Islet precursor cell (in vitro differentiated cells): ENCODE measurements at places on chromosomes 4 and X.
A peak's percentile ranks its signal among the peaks of the same experiment; 100 is the strongest.

DNA sequence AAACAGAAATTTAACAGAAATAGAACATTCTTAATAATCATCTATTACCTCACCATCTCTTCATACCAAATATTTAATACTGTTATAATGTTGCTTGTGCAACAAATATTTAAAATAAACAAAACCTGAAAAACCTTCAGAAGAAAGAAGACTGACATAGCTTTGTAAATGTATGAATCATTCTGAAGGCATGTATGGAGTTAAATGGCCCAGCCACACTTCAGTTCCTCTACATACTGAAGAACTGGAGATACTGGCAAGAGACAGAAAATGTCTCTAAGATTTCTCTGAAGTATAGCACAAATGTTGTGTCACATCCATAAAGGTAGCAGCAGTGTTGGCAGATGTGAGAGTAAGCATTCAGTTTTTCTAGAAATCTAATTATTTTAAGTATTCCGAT is 275.3 kb upstream of the FGF13 start:
- DNase-seq: no peak

DNA sequence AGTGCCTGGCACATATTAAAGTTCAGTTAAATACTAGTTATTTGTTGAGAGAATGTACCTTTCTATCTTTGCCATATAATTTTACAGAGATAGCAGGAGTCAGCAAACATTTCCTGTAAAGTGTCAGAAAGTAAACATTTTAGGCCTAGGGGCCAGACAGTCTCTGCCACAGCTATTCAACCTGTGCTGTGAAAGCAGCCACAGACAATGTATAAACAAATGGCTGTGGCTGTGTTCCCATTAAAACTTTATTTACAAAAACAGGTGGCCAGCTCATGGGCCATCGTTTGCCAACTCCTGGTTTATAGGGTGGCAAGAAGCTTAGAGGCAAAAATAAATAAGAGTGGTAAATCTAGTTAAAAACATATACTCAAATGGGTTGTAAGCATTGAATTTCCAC is 34.0 kb upstream of the BRS3 start:
- DNase-seq: no peak

DNA sequence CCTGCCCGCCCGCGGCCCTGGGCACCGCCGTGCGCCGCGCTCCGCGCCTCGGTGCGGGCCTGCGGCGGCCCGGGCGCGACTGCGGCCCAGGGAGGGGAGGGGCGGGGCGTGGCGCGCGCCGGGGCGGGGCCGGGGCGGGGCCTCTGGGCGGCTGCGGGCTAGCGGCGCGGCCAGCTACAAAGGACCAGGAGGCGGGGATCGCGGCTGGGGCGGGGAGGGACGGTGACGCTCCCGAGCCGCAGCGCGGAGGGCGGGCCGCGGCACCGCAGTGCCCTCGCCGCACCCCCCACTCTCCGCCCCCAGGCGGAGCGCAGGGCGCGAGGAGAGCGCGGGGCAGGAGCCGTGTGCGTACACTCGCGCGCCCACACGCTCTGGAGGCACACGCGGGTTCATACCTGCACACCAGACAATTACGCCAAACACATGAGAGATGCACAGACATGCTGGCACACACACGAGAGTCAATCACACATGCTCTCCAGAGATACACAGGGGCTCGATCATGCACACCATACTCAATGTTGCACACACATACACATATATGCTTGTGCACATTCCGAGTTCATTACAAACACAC is at the start of gene CRMP1:
TSS of gene CRMP1 (minus strand) at position 83 of the 577 bp plus-strand sequence. CDS start 117 bp downstream, outside the sequence.
- DNase-seq: peak; percentile 81

- no peak for DNase-seq
Measured at GRCh38 chrX:48511560-48511959, 2.8 kb downstream of the PORCN start.

GRCh38 chr4:94621491-94622080 is 136.2 kb upstream of the BMPR1B start:
- no peak for DNase-seq

- DNase-seq: no peak
Measured at GRCh38 chr4:14277505-14277904, 650.0 kb upstream of the BOD1L1 start.

DNA sequence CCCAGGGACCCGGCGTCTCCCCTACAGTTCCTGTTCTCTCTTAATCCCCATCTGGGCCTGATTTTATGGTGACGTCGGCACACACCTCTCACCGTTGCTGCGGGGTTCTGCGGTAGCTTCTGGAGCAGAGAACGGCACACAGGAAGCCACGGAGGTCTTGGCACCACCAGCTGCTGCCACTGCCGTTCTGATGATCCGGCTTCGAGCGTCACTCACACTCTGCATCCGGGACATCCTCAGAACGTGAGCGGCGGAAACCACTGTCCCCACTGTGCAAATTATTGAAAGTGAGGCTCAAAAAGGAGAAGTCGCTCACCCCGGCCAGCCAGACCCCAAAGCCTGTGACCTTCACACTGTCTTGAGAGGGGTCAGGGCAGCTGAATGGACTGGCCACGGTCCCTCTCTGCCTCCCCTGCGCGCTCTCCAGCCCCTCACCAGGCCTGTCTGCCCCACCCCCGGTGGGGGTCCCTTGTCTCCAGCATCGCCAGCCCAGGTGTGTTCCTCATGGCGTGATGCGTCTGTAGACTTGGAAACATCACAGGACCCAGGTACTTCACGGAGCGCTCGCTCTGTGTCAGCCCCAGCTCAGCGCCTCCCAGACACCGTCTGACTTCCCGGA is 201.1 kb downstream of the AFAP1 start:
- no peak for DNase-seq

- DNase-seq: no peak
Measured at GRCh38 chr4:103567591-103567990, 152.2 kb downstream of the TACR3 start.

DNA sequence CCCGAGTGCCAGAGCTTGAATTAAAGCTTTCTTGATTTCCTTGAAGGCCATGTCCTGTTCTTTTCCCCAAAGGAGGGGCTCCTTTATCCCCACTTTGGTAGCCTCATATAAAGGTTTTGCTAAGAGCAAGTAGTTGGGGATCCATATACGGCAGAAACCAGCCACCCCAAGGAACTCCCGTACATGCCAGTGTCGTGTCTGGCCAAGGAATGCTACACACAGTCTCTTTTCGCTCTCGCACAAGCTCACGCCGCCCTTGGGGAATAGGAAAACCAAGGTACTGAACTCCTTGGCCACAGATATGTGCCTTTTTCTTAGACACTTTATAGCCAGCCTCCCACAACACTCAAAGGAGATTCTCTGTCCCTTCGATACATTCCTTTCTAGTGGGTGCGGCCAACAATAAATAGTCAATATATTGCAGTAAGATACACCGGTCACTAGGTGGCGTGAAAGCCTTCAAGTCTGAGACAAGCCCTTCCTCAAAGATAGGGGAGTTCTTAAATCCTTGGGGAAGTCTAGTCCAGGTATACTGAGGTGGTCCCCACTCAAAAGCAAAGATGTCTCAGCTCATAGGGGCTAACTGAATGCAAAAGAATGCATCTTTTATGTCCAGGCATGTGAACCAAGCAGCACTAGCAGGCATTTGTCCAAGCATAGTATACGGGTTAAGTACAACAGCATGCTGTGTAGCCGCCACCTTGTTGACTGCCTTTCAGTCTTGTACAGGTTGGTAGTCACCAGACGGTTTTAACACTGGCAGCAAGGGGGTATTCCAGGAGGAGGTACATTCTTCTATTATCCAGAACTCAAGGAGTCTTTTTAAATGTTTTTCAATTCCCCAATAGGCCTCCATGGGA is 57.8 kb upstream of the XAGE1B start:
- DNase-seq: peak; percentile 54

DNA sequence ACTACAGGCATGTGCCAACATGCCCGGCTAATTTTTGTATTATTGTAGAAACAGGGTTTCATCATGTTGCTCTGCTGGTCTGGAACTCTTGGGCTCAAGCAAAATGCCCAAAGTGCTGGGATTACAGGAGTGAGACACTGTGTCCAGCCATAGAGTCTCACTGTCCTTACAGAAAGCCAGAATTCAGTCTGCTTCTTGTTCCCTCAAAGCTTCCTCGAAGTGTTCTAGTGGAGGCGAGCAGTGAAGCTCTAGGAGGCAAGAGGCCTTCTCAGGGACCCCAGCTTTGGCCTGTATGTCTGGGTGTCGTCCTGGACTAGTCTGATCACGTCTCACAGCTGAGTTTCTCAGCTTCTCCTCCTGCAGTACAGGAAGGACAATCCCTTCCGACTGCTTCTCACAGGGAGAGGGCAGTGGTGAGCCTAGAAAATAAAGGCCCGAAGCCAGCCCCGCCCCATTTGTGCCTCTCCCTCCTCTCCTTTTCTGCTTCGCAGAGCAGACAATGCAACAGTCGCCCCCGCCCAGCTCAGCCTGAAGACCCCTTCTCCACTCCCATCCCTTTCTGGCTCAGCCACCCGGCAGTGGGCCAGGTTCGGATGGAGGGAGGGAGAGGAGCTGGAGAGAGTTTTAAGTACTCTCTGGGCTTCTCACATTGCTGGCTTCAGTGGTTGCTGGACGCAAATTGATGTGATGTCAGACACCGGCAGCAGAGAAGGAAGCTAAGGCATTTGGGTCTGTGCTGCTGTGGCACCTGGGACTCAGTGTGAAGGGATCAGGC is 11.1 kb upstream of the FAM3A start:
- DNase-seq: peak; percentile 90

DNA sequence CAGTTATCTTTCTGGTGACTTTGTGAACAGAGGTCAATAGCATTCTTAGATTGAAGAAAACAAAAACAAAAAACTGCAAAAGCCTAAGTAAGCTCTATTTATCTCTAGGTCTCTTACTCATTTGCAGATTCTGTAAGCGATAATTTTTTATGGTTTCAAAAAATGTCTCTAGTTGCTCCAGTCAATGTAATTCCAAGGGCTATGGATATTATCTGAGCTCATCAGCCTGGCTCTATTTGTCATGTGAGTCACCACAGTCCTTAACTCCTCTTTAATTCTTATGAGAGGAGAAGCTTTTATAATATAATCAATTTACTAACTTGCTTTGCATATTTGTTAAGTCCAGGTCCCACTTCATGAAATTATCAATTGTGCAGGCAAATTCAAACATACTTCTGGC is 79.1 kb downstream of the NPFFR2 start:
- DNase-seq: no peak

DNA sequence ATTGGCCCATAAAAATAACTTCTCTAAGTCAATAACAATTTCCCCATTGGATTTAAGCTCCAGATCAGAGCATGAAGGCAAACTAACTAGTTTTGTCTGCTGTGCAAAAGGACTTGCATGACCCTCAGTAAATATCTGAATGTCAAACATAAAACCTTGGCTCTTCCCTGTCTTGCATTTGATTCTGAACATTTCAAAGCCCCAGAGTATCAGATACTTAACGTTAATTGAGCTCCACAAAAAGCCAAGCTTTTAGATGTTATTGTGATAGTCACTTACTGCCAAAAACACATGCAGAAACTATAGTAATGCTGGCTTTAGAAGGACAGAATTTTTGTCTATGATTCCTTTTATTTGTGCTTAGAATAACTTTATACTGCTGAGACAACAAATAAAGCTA is 664.2 kb downstream of the ADGRL3 start:
- DNase-seq: no peak

DNA sequence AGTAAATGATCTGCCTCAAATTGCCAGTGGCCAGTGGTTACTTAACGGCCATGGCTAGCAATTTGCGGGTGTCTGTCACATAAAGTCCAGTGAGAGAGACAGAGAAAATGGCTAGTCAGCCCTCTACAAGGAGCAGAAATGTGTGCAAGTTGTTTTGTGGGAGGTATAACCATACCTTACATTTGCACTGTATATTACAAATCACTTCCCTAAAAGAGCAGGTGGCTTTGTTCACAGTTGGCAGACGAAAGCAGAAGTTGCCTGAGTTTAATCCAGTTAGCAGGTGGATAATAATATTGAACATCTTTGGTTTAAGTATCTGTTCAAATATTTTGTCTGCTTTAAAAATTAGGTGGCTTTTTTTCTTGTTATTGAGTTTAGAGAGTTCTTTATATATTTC is 15.6 kb downstream of the SRPX start:
- DNase-seq: no peak

GRCh38 chr4:7430368-7430964 is 4.3 kb downstream of the PSAPL1 start:
- peak; percentile 93 for DNase-seq

- no peak for DNase-seq
Measured at GRCh38 chr4:96194993-96195392, 355.1 kb downstream of the PDHA2 start.

GRCh38 chr4:93303440-93303839 is 525.1 kb upstream of the ATOH1 start:
- DNase-seq: no peak

- DNase-seq: no peak
Measured at GRCh38 chr4:47785153-47785552, 52.7 kb downstream of the CORIN start.

GRCh38 chr4:99219072-99219471 is at the start of gene ADH6:
Gene ADH6 (minus strand): TSS chr4:99219246. CDS start chr4:99219152, 94 bp downstream.
- no peak for DNase-seq

GRCh38 chrX:22629105-22629725 is 356.5 kb downstream of the CBLL2 start:
- DNase-seq: no peak

DNA sequence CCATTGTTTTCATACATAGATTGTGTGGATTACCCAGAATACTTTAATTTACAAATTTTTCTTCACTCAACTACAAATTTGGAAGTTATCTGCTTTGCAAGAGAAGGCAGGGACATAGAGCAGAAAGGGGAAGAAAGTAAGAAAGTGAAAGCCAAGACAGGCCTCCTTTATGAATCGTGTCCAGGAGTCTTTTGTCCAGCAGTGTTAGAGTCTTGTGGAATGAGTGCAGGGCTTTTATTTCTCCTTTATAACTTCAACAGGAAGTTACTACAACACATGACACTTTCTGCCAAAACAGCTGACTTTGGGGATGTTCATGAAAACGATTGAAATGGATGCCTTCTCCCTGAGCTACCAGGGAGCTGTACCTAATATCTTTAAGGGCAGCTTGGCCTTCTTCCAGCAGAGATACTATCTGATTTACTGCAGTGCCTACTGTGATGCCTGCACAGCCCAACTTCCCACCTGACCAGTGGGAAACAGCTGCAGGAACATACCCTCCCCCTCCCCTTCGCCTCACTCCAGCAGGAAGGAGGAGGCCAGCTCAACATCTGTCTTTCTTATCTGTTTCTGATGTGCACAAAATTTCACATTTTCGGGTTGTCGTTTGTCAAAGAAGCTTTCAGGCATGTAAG is 557.7 kb upstream of the SLIT2 start:
- DNase-seq: peak; percentile 54

DNA sequence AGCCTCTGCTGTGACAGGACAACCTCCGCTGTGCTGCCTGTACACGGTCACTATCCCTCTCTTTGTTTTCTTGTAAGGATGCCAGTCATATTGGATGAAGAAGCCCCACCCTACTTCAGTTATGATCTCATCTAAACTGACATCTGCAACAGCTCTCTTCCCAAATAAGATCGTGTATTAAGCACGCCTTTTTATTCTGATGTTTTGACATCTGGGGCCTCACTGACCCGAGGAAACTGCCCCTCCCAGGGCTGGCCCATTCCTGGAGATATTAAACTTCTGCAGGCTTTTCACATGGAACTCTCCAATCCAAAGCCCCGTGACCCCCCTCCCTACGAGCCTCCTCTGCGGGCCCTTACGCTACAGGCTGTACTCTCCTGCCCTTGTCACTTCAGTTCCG is 232.0 kb downstream of the ARHGAP10 start:
- no peak for DNase-seq

- no peak for DNase-seq
Measured at GRCh38 chr4:146191766-146192458, 16.4 kb downstream of the LSM6 start.

- no peak for DNase-seq
Measured at GRCh38 chr4:149266301-149266700, 549.3 kb downstream of the IQCM start.

- DNase-seq: no peak
Measured at GRCh38 chr4:121168446-121169281, 4.5 kb upstream of the TNIP3 start.
